ENCODE measurements at places on chromosomes 12 and 14.

DNA sequence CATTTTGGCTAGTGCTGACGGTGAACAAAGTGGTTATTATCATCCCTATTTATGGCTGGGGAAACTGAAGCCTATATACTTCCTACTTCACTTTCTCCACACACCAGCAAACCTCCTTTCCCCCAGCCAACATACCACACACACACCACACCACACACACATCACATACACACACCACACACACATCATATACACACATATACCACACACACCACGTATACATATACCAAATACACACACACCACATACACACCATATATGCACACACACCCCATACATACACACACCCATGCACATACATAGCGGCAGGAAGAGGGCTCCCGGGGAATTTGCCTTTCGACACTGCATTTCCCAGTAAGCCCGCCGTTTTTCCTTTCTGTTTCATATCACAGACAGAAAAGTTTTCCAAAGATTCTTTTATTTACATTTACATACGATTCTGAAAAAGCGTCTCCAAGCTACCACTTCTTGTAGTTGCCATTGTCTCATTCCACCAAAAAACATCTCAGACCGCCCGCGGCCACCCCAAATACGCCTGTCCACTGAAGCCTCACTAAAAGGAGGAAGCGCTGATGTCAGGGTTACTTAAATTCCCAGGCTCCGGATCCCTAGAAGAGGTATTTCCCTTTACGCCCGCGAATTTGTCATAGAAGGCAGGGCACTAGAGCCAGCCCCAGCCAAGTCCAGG, 823 bp upstream of the RAB5B start:
- DNase-seq: no peak

GRCh38 chr12:122643207-122643805, 59.9 kb downstream of the HCAR2 start:
- DNase-seq: no peak

DNA sequence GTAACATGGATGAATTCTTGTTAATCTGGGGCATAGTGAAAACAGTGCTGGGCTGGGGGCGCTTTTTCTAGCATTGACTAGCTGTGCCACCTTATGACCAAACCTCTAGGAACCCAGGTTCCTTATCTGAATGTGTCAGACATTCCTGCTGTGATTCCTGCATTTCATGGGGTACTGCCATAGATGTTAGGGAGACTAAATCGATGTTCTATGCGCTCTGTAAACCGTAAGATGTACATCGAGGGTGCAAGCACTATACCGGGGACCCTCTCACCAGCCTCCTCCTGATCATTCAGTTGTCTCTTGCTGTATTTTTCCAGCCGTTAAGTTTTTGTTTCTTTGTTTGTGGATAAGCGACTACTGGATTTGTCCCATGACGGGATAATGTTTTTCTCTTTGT, 170.9 kb upstream of the PARP11 start:
- DNase-seq: no peak

GRCh38 chr12:81167694-81168093, 89.8 kb downstream of the ACSS3 start:
- DNase-seq: no peak

All from NCI-H510A treated with DMSO at 0.1 percent for 48 hours (cell line).